ENCODE measurements at places on chromosomes 16 and 17. TPM values are rescaled to one million over a fixed set of nuclear protein-coding genes. Genes with fewer than 3 reads are reported as not detected.

Gene OR4D1
- under 0.01 TPM for total RNA-seq

Gene HAP1
- total RNA-seq: 9.9 TPM

Gene GPR179
- total RNA-seq: 4.6 TPM

Gene MAPT
- 204 TPM for total RNA-seq

Gene SP2
- total RNA-seq: 0.46 TPM

Gene ATP2A3
- 2.8 TPM for total RNA-seq

Gene CEP131
- total RNA-seq: 11.1 TPM

Gene DNAAF8
- 2.1 TPM for total RNA-seq

Gene SPEM3
- total RNA-seq: not detected

Gene METTL26
- 30.7 TPM for total RNA-seq

Gene HMOX2
- 58.8 TPM for total RNA-seq

Gene ATP6V0A1
- 360 TPM for total RNA-seq

Gene ACSM3
- total RNA-seq: 2.1 TPM

Gene SLC47A1
- total RNA-seq: 0.92 TPM

Gene YBX2
- 1.4 TPM for total RNA-seq

Gene IRX6
- 0.69 TPM for total RNA-seq

Gene LHX1
- 5.3 TPM for total RNA-seq

Gene TVP23A
- 20.8 TPM for total RNA-seq

Gene SECTM1
- 5.8 TPM for total RNA-seq

Gene MYO15A
- 2.5 TPM for total RNA-seq

Gene HASPIN
- total RNA-seq: 1.4 TPM

Gene HAS3
- total RNA-seq: 12.0 TPM

Gene PABPN1L
- total RNA-seq: not detected

Gene RAB37
- total RNA-seq: 3.2 TPM

Gene CMTM1
- 5.5 TPM for total RNA-seq

Gene EEF2KMT
- total RNA-seq: 7.4 TPM

Gene ALOX12
- total RNA-seq: not detected

Gene KRTAP4-9
- not detected for total RNA-seq

Gene NOS2
- total RNA-seq: 2.1 TPM

Gene TMEM114
- not detected for total RNA-seq

Gene FMNL1
- total RNA-seq: 11.1 TPM

Gene FBXO39
- total RNA-seq: not detected

Gene PYDC1
- 0.92 TPM for total RNA-seq

Gene LASP1
- 80.7 TPM for total RNA-seq

Gene CACNG5
- total RNA-seq: 12.2 TPM

Gene SNX20
- total RNA-seq: 0.46 TPM

Gene ATP1B2
- total RNA-seq: 27.5 TPM

Measured in diencephalon (tissue), 1 donor.